Activated CD4-positive, CD25-positive, alpha-beta regulatory T cell (primary cell): ENCODE measurements at places on chromosomes 12 and 14.

DNA sequence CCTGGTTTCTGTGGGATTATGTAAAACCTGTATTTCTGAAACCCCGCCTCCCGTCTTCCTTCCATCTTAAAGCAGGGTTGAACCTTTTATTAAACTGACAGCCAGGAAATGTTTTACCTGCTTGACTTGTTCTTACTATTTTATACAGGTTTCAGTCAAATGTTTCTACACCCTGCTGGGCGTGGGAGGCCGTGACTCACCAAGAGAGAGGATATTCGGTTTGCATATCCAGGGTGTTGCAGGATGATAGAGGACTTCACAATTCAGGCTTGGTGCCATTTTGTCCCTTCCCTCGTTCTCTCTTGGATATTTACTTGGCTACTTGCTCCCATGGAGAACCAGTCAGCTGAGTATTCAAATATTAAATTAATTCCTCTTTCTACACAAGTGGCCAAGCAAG, 69.7 kb downstream of the ARF6 start:
- no peak for DNase-seq

- DNase-seq: no peak
Measured at GRCh38 chr14:95440951-95441350, 75.5 kb downstream of the SYNE3 start.

GRCh38 chr12:126084480-126084879, 1019.2 kb downstream of the AACS start:
- DNase-seq: no peak

- no peak for DNase-seq
Measured at GRCh38 chr12:112900298-112901145, 6.2 kb upstream of the OAS1 start.

DNA sequence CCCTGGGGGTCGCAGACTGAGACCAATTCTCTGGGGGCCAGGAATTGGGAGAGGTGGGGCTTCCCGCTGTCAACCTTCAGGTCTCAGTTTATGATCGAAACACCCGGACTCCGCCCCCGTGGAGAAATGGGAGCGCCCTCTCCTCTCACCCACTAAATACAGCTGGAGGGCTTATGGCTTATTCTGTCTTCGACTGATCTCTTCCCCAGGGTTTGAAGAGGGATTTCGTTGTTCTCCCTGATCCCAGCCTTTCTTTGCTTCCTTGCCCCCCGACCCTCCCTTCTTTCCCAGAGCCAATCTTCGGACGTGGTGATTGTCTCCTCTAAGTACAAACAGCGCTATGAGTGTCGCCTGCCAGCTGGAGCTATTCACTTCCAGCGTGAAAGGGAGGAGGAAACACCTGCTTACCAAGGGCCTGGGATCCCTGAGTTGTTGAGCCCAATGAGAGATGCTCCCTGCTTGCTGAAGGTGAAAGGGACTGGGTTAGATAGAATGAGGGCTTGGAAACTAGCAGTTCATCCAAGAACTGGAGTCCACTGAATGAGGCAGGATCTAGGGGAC, 607 bp downstream of the OS9 start:
- no peak for DNase-seq

DNA sequence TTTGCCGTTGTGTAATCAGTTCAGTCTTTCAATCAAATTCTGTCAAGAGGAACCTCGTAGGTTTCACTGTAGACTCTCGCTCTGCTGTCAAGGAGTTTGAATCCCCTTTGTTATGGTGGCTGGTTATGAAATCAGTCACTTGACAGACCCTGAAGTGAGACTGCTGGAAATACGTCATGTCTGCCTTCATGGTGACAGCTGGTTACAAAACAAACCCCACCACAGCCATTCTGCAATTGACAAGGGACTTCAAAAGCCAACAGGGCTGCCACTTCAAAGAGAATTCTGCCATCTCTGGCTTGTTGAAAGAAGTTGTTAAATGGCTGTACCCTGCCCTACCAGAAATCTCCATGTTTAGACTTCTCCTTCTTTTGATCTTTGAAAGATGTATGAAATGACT, 286.9 kb downstream of the ERC1 start:
- no peak for DNase-seq

GRCh38 chr14:60240139-60240856, 8.7 kb upstream of the PPM1A start:
- DNase-seq: no peak

DNA sequence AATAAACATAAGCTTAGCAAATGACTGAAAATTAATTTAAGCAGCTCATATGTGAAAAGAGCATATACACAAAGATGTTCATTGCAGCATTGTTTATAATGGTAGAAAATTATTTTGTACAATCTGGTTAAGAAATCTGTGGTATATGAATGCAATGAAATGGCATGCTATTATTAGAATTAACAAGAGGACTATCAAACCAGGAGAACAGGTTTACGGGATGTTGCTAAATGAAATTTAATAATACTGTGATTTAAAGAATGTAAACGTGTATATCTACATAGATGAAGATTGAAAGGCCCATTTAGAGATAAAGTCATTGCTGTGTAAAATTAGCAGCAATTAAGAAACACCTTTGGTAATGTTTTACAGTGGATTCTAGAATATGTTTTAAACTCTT, 70.5 kb downstream of the EID3 start:
- no peak for DNase-seq
